Kasumi-1 (cell line): ENCODE measurements at places on chromosomes 16 and 17.
A peak's percentile ranks its signal among the peaks of the same experiment; 100 is the strongest.

DNA sequence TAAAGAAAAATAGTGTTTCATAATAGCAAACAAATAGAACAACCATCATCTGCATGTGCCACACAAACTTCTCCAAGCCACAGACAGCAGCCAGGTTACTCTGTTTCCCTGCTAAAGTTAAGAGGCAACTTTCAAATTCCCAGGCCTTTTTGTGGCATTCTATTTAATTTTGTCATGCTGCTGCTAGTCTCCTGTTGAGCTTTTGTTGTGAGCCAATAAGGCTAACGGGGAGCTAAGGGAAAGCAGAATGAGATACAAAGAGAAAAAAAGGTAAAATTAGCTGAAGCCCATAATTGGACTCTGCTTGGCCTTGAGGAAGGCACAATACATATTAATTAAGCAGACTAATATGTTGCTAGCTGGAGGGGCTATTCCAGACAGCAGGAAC, 74.7 kb upstream of the GNAO1 start:
- no peak for DNase-seq

DNA sequence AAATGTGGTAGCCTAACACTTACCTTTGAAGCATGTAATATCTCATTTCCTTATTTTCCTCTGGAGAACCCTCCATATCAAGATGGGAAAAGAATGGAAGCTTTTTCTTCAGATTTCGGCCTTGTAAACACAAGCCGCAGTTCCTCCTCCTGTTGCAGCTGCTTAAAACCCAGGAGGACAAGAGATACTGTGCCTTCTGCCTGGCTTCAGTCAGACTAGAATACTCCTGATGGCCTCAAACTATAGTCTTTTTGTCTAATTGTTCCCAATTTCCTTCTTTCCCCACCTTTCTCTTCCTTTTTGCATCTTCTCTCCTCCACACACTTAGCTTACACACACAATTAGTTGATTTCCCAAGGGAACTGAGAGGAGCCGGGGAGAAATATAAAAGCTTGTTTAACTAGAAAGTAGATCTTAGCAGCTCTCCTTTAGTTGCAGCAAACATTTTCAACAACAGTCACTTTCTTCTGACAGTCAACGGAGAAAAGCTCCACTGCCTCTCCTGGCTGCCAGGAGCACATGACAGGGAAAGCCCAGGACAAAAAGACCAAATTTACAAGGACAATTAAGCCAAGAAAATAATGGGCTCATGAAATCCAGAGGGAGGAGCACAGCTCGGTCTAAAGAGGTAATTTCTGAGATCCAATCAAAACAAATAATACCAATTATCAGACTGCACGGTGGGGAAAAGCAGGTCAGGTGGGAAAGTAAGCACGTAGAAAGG, 76.4 kb upstream of the C17orf78 start:
- DNase-seq = no peak

- DNase-seq = no peak
These were observed 271.8 kb downstream of the CPPED1 start for GRCh38 chr16:12531937-12532336.

DNA sequence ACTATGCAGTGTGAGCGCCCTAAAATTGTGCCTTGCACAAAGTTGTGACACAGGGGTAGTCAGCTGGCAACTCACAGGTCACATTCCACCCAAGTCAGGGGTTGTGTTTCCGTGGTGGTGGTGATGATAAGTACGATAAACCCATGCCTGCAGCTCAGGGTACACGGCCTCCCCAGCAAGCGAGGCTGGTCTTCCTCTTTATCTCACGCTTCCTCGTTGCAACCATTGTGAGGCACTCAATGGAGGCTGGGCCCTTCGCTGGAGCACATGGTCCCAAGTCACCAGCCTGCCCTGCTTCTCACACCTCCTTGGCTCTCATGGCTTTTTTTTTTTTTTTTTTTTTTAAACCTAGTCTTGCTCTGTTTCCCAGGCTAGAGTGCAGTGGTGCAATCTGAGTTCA, 307.5 kb downstream of the CPPED1 start:
- no peak for DNase-seq

GRCh38 chr17:28746611-28747050, 2.8 kb downstream of the TRAF4 start:
- no peak for DNase-seq

GRCh38 chr17:14211801-14212200, 24.9 kb downstream of the CDRT15 start:
- no peak for DNase-seq

GRCh38 chr16:85600078-85600477, 13.0 kb upstream of the GSE1 start:
- DNase-seq = no peak

GRCh38 chr17:12128946-12129345, 108.3 kb downstream of the MAP2K4 start:
- DNase-seq = no peak

- DNase-seq = no peak
These were observed 8.4 kb downstream of the SLC25A10 start for GRCh38 chr17:81720267-81721071.

DNA sequence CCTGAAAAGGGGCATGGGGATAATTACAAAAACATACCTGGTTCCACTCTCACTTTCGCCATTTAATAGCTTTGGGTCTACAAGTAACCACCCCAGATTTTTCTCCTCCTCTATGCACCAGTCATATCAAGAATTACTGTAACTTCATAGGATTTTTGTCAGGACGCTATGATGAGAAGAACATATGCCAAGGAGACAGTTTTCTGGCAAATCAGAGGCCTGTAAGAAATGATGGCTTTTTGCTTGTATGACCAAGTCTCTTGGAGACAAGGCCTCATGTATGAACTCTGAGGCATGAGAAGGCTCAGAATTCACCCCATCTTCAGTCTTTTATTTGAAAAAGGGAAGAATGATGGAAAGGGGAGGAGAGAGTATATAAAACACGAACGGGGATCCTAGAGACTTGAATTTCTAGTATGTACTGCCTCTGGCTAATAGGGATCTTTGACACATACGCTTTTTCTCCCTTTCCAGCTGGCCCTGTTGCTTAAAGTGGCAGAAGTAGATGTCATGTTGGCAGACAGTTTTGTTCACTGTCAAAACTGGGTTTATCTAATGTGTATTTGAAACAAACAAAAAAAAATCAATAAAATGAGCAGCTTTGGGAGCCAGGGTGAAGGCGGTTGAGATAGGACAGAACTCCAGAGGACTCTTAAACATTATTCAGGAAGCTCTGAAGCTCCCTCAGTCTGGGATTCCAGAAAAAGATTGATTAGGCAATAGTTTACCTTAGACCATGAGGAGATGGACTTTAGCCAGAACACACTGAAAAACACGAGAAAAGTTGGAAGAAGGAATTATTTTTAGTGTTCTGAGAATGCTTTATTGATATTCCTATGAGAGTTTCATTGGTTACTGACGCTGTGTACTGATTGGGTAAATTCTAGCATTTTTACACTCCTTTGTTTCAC, 656.6 kb downstream of the WWOX start:
- no peak for DNase-seq

- no peak for DNase-seq
These were observed 168.6 kb upstream of the PIRT start for GRCh38 chr17:11006530-11006929.

GRCh38 chr16:78750611-78751010, 651.2 kb downstream of the WWOX start:
- no peak for DNase-seq

GRCh38 chr17:31693433-31694220, 165.4 kb downstream of the COPRS start:
- DNase-seq = no peak

DNA sequence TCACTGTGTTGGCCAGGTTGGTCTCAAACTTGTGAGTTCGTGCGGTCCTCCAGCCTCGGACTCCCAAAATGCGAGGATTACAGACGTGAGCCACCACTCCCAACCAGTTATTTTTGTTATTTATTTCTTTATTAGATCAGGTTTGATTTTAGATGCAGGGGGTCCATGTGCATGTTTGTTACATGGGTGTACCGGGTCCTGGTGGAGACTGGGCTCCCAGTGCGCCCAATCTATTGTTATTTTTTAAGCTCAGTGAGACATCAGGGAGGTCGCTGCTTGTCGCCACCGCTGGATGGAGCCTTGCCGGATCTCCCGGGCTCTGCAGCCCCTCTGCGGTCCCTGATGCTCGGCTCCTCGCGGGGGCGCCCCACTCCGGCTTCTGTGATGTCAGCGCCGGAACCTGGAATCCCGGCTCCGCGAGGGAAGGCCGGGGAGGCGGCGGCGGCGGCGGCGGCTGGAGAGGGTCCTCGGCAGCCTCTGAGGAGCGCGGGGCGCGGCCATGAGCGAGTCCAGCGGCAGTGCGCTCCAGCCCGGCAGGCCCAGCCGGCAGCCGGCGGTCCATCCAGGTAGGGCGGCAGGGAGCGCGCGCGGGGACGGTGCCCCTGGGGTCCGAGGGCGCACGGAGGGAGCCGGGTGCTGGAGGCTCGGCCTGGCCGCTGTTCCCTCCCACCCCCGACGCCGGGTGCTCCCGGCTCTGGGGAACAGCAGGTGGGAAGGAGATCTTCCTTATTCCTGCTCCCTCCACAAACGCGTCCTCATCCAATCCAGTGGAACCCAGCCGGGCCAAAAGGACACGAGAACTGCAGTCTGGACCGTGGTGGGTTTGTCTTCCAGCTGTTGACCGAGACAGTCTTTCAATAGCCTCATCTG, at the start of gene TMC7:
Gene TMC7 (plus strand): TSS at position 370 of the 870 bp plus-strand sequence. CDS start 130 bp downstream, at position 500.
- peak; percentile 46 for DNase-seq

GRCh38 chr17:47611372-47612350, 38.1 kb upstream of the KPNB1 start:
- DNase-seq = no peak

DNA sequence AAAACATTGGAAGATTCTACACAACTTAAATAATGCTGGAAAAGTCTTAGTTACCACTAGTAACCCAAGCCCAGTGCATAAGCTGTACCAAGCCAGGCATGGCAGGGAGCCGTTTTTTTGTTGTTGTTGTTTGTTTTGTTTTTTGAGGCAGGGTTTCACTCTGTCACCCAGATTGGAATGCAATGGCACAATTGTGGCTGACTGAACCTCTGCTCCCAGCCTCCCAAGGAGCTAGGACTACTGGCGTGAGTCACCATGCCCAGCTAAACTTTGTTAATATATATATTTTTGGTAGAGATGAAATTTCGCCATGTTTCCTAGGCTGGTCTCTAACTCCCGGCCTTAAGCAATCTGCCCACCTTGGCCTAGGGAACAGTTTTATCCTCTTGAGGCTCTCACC, 564 bp upstream of the TMIGD1 start:
- DNase-seq = no peak

DNA sequence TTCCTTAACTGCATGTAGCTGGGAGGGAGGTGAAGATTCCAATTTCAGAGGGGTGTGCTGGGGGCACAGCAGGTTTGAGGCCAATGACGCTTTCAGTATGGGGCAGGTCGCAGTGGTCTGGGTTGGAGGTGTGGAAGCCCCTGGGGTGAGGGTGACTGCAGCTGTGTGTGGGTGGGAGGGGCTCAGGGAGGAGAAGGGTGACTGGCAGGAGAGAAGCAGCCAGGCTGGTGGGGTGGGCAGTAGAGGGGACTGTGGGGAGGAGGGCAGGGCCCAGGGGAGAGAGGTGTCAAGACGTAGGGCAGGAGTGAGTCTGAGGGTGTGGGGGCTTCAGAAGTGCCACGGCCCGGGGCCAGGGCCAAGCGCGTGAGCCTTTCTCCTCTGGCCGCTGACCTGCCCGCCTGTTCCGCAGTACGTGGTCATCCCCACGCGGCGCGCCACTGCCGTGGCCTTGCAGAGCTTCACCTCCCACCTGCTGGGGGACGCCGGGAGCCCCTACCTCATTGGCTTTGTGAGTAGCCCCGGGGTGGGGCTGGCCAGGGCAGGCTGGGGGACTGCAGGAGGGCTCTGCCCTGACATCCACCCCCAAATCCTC, 19.4 kb downstream of the MYBBP1A start:
- DNase-seq = no peak

- DNase-seq = peak; percentile 21
These were observed 714 bp downstream of the SPATA33 start for GRCh38 chr16:89658221-89658879.

DNA sequence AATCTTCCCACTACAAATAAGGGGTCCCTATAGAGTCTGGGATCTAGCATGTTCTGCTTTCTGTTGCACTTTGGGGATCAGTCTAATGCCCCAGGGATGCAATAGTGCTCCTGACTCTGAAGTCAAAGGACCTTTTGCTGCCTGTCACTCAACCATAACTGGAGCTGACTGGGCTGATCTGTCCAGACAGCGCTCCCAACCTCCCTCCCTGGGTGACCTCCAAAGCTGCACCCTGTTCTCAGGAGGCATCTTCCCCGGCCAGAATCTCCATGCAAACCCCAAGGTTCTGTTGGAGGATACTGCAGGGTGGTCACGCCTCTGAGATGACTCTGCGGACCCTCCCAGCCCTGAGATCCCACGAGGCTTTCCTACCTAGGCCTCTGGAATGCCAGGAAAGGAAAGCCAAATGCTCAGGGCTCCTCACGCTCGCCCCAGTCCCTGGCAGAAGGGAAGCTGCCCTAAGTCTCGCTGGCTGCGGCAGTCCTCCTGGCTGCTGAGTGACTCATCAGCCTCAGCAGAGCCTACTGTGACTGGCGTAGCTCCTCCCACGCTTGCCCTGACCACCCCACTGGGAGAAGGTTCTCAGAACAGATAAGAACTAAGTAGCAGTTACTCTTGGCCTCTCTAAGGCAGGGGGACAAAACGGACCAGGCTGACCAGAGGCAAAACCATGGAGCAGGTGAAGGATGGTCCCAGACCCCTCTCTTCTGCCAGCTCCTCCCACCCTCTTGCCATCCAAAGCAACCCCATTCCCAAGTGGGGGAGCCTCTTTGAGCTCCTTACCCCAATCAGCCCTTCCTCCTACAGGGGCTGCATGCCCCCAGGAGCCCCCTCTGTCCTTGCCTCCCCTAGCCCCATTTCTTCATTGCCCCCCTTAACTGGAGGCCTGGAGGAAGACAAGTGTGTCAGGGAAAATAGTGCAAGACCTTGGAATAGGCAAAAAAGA, 124.1 kb upstream of the TNRC6C start:
- DNase-seq = peak; percentile 96

- no peak for DNase-seq
These were observed 155.7 kb upstream of the C17orf78 start for GRCh38 chr17:37219876-37220606.

DNA sequence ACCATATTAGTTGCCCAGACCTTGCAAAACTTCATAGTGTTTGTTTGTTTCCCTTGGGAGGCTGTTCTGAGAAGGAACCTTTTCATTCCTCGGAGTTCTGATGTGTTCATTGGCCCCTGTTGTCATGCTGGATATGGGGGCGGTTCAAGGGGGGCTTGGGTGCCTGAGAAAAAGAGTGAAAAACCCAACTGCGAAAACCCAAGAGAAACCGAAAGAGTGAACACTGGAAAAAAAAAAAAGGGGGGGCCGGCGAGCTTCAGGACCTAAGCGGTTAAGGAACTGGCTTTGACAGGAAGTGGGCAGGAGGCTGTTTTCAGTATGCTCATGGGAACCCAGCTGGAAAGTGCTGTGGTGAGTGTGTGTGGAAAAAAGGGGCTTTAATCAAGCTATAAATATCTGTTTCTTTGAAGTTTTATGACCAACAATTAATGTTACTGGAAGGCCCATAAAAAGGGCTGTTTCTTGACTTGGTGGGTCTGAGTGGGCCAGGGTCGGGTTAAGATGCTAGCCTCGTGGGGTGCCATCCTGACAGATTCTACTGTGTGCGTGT, 510.7 kb downstream of the MAF start:
- peak; percentile 69 for DNase-seq

GRCh38 chr17:1872976-1873375, 43.2 kb downstream of the RPA1 start:
- no peak for DNase-seq
